Hepatocyte (in vitro differentiated cells): ENCODE measurements at places on chromosomes 13 and 19.
A peak's percentile ranks its signal among the peaks of the same experiment; 100 is the strongest.

- DNase-seq: no peak
These were observed 1.8 kb downstream of the FIZ1 start for GRCh38 chr19:55597501-55597921.

DNA sequence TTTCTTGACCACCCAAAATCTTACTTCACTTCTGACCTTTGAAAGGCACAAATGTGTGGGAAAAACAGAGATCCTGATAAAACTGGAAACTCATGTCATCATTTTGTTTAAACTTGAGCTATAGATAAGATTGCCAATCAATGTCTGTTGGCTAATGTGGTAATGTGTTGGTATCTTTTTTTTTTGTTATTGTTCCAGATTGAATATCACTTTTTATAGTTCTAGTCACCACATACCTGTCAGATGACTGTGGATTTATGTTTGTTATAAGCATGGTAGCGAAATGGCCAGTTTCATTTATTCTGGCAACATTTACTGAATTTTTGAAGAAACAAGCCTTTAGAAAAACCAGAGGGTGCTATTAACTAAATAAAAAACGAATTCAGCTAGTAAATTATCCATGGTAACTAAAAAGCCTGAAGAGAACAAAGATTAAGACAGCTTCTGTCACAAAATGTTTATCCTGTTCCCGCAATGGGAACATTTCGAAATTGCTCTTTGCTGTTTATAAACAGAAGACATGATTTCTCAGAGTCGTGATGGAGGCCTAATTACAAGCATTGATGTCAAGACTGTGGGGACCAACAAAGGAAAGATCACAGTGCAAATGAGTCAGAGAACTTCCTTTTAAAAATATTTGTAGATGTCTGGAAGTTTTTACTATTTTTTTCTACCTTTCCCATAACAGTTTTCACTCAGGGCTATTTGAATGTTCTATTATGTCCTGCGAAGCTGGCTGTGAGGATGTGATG, 82.9 kb upstream of the POSTN start:
- no peak for DNase-seq

DNA sequence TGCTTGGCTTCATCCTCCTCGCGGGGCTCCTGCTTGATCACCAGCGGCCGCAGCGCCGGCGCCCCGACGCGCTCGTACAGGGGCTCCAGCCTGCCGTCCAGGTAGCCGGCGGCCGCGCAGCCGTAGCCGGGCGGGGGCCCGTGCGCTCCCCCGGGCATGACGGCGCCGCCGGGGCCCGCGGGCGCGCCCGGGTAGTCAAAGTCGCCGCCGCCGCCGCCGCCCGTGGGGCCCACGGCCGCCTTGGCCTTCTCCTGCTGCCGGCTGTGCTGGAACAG, 497 bp downstream of the CEBPA start:
- no peak for DNase-seq

- no peak for DNase-seq
These were observed 638 bp downstream of the LHB start for GRCh38 chr19:49016067-49016839.

DNA sequence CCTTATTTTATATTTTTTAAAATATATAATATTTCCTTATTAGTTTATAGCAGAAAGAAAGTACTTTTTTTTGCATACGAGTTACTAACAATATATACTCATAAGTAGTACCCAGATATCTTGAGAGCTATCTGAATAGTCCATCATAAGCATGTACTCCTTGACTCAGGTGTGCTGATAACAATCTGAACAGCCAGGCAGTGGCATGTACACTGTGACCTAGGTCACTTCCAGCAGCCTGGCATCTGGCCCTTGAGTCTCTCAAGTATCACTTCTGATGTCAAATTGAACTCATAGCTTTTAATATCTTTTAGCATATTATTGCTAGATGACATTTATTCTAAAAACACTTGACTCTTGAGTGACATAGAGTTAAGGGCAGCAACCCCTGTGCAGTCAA, 1576.7 kb downstream of the SLITRK1 start:
- no peak for DNase-seq

DNA sequence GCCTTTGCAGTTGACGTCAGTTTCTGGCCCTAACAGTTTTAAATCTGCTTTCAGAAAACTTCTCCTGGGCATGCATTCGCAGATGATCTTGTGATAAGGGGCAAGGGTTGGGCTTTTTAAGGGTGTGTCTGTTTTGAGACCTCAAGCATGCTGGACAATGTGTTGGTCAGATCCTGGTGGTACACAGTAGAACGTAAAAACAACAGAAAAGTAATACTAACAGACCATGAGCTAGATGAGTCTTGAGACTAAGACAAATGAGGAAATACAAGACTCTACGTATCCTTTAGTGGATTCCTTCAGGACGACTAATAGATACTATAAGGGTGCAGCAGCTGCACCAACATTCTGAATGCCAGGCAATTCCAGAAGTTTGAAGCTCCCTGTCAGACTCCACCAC, 237.6 kb downstream of the DNAJC15 start:
- no peak for DNase-seq

DNA sequence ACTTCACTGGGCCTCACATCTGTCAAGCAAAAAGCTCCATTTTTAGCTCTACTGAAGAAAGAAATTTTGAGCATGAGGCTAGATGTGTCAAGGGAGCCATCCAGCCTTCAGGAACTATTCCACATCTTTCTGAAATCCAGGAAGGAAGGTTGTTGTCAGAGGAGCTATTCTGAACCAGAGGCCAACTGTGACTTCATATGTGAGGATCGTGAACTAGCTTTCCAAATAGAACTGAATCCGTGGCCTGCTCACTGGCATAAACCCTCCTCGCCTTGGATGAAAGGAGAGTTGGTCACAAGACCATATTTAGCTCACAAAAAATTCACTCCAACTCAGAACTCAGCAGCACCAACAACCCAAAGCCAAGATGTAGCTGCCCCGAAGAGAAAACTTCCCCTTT, 195.8 kb downstream of the FOXO1 start:
- no peak for DNase-seq

DNA sequence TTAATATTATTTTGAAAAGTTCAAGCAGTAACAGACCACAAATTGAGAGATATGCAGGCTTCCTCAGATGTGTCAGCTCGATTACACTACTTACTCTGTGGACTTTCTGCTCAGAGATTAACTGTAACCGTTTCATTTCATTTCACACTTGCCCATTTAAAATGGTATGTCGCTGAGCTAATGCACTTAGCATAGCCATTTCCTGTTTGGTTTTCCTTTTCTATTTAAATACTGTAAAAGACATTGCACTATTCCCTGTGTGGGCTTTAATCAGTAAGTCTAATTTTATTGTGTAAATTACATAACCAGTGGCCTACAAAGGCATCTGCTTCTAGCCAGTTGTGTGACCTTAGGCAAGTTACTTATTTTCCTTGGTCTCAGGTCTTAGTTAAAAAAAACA, 237.6 kb downstream of the LACC1 start:
- DNase-seq: peak; percentile 21

- DNase-seq: no peak
These were observed 249.2 kb downstream of the ZNF536 start for GRCh38 chr19:30621326-30621920.

GRCh38 chr19:49106648-49107135, 7.5 kb upstream of the LIN7B start:
- peak; percentile 71 for DNase-seq

DNA sequence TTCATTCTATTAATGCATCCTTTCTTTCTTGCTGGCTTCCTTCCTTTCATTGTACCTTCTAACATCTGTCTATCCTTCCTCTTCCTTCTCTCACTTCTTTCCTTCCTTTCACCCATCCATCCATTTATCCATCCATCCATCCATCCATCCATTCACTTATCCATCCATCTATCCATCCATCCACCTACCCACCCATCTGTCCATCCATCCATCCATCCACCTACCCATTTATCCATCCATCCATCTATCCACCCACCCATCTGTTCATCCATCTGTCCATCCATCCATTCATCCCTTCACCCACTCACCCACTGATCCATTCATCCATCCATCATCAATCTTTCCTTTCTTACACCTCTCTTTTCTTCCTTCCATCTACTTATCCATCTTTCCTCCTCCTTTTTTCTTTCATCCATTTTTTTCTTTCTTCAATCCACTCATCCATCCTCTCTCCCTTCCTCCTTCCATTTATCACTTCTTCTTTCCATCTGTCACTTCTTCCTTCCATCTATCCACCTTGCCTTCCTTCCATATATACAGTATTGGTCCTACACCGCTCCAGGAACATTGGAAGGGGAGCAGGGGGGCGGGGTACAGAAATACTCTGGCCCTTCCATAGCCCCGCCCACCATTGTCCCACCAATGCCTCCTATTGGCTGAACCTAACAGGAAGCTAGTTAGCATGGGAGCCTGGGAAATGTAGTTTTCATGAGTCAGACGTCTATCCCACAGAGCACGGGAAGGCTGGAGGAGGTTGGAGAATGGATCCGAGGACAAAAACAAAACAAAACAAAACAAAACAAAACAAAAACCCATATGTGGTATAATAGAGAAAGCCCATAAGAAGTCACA, 45.9 kb downstream of the MBD3L1 start:
- DNase-seq: no peak

- no peak for DNase-seq
These were observed 7.2 kb upstream of the KATNAL1 start for GRCh38 chr13:30314562-30314961.

DNA sequence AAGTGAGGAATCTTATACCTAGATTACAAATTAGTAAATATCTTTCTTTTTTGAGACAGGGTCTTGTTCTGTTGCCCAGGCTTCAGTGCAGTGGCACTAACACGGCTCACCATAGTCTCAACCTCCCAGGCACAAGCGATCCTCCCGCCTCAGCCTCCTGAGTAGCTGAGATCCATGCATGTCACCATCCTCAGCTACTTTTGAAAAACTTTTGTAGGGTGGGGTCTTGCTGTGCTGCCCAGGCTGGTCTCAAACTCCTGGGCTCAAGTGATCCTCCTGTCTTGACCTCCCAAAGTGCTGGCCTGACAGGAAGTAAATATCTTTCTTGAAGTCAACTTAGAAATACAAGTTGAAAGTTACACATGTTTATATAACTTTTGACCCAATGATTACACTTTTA, 20.0 kb upstream of the CEACAM20 start:
- DNase-seq: no peak

DNA sequence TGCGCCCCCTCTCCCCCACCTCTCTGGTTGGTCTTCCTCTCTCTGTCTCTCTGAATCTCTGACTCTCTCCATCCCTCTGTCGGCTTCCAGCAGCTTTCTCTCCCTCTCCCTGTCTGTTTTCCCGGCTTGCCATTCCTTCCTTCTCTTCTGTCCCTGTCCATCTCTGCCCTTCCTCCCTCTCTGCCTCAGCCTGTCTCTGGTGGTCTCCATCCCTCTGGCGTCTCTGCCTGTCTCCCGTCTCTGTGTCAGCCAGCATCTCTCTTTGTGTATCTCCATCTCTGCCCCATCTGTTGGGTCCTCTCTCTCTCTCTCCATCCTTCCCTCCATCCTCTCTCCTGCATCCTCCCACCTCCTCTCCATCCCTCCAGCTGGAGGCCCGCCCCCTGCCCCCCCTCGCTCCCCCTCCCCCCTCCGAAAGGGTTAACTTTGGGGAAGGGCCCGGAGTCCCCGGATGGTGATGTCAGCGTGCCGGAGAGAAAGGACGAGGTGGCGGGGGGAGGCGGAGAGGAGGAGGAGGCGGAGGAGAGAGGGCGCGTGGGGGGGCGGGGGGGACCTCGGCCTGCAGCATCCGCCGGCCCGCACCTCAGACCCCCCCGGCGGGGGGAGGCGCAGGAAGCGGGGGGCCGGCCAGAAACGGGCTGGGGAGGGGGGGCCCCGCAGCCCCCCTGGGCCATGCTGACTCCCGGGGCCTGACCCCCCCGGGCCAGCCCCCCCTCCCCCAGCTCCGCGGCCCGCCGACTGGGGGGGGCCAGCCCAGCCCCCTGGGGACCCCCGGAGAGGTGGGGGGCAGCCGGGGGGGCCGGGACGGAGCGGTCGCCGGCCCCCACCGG, at the start of gene BRSK1:
Gene BRSK1 (plus strand): TSS at position 450 of the 830 bp plus-strand sequence. CDS start 446 bp downstream, outside the sequence.
- peak; percentile 81 for DNase-seq
